Pulmonary artery endothelial cell (primary cell): ENCODE measurements at places on chromosomes 2 and 18. TPM values are rescaled to one million over a fixed set of nuclear protein-coding genes. Genes with fewer than 3 reads are reported as not detected.

DNA sequence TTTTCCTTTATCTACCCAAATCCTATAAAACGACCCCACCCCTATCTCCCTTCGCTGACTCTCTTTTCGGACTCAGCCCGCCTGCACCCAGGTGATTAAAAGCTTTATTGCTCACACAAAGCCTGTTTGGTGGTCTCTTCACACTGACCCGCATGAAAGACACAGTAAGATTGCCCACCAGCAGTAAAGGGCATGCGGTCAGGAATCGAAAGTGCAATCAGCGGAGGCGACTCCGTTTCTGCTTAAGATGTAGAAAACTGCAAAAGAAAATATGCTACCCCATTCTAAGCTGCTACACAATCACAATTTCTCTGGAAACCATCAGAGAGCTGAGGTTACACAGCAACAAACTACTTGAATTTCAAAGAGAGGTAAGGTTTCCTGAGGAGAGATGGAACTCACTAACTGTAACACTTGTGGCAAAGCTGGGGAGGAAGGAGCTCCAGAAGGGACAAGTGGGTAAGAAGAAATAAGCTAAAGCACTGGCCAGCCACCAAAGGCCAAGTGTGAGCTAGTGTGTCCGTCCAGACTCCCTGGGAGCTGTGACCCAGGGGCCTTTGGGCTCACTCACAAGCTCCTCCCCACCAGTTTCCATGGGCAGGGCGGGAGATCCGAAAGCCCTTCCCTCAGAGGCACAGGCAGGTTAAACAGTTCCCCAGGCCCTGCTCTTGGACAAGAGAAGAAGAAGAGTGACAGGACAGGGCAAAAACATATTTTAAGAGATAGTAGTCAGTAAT is 72.8 kb upstream of the TGFA start:
- no peak for DNase-seq

The UGT1A10 gene
- total RNA-seq = not detected in 2 replicates

DNA sequence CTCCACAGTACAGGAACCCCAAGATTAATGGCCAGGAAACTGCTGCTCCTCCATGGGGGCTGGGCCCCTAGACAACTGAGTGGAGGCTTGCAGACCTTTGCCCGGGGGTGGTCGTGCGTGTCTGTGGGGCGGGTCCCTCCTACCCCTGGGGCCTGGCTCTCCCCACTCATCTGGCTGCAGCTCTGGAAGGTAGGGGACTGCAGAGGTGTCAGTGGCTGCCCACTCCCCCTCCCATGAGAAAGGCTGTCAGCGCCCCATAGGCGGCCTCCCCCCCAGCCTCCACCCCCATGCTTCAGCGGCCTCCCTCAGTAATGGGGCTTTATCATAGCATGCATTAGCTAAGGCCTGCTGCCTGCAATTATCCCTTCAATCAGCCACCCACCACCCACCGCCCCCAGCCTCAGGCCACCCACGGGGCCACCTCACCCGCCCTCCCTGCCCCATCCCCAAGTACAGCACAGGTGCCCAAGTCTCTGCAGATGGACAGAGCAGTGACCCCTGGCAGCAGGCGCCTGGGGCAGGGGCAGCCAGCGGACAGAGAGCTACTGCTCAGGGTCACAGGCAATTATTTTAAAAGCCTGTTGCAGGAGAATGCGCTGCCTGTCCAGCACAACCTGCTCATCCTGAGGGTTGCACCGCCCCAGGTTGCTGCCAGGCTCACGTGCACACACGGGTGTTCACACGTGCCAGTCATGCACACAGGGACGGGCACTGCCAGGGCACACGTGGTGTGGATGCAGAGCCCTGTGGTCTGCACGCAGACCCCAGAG is 9.1 kb upstream of the ECEL1 start:
- DNase-seq = no peak

- DNase-seq = no peak
Observed at GRCh38 chr2:28631514-28632206, 120.0 kb upstream of the PPP1CB start.

The ASPRV1 gene
- total RNA-seq = 0.11 and 0.13 TPM in 2 replicates

- no peak for DNase-seq
Observed at GRCh38 chr2:62266433-62267038, 70.6 kb downstream of the B3GNT2 start.

GRCh38 chr2:218920504-218920903 is 39.0 kb upstream of the CDK5R2 start:
- DNase-seq = no peak

- DNase-seq = no peak
Observed at GRCh38 chr2:218896501-218897393, 16.1 kb downstream of the WNT10A start.
